ENCODE measurements at places on chromosomes 7 and 10. TPM values are rescaled to one million over a fixed set of nuclear protein-coding genes. Genes with fewer than 3 reads are reported as not detected.

DNA sequence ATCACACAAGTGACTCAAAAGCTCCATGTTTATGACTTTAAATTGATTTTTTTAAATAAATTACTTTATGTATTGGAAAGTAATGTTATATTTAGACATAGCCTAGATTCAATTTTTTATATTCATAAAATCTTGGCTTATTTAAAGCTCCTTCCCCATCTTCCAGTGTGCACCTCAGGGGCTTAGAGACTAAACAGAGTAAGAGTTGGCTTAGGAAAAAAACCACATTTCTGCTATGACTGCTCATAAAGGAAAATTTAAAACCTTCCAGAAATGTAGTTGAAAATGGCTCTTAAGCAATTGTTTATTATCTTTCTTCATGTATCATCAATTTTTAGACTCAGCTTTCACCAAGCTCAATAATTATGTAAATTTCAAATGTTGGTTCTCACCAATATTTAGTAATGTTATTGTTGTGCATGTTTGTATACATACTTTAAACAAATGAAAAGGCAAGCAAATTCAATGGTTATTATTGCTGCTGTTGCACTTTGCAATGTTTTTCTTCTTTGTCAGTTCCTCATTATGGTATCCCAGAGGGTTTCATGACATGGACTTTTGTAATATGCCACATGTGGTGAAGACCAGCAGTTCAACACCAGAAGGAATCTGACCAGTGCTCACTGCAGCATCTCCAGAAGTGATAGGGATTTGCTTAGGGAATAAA, 700.1 kb upstream of the ANKRD30A start:
- no peak for DNase-seq

Gene STEAP1
- not detected for total RNA-seq

Gene THSD7A
- total RNA-seq, result 0.02 TPM

Gene EPDR1
- not detected for total RNA-seq

- DNase-seq, result no peak
Observed at GRCh38 chr7:3150027-3150426, 106.4 kb upstream of the CARD11 start.

GRCh38 chr10:88442716-88443115, 140.4 kb downstream of the RNLS start:
- no peak for DNase-seq

DNA sequence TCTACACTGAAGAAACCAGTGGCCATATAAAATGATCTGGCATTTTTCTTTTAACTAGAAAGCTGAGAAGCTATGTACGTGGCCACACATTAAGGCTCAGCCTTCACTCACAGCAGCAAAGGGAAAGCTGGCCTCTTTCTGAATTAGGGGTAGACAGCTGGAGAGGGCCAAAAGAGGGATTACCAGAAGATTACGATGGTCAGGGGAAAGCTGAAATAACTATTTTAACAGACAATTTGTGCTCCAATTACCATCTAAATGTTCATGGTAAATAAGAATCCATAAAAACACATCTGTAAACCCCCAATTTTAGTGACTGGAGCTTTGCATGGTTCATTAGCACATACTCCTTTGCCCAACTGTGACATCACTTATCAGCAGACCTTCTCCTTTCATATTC, 314.3 kb downstream of the HPSE2 start:
- no peak for DNase-seq

DNA sequence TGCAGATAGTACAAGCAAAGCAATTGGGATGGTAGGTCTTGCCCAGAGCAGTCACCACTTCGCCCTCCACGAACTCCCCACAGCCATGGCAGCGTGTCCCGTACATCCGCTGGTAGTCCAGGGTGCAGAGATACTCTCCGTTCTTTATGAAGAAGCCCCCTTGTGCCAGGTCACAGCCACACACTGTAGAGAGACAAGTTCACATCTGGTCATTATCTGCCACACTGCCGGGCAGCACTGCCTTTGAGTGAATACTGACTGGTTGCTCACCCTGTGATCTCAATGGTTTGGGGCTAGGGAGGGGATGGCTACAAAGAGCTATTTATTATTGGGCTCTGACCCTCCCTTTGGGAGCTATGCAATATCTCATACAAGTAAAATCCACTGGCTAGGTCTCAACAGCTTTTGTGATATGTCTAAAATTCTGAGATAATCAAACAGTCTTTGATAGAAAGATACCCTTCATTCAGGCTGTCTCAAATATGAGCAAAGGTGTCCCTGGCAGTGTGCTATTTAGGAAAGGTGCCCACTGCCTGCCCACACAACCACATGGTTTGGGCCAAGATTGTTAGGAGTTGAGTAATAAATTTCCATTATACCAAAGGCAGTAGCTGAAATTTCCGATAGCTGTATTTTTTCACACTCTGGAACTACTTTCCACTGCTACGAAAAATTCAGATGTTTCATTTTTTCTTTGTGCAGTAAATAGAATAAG, 82.5 kb downstream of the ABLIM1 start:
- DNase-seq, result no peak

GRCh38 chr10:10259013-10259412, 758.7 kb upstream of the CELF2 start:
- no peak for DNase-seq

GRCh38 chr7:131737746-131738465, 181.5 kb upstream of the PODXL start:
- DNase-seq, result no peak

GRCh38 chr10:118307220-118307619, 34.9 kb downstream of the FAM204A start:
- DNase-seq, result no peak

Gene PTER
- 17.8 TPM for total RNA-seq

GRCh38 chr10:93796167-93796566, 38.4 kb downstream of the LGI1 start:
- no peak for DNase-seq

GRCh38 chr10:33570495-33570894, 236.0 kb upstream of the NRP1 start:
- DNase-seq, result no peak

- no peak for DNase-seq
Observed at GRCh38 chr7:151838861-151839381, 38.0 kb downstream of the PRKAG2 start.

Gene GPC2
- total RNA-seq, result 7.0 TPM

GRCh38 chr7:132436121-132436520, 140.1 kb downstream of the PLXNA4 start:
- no peak for DNase-seq

Gene LEP
- total RNA-seq, result not detected

DNA sequence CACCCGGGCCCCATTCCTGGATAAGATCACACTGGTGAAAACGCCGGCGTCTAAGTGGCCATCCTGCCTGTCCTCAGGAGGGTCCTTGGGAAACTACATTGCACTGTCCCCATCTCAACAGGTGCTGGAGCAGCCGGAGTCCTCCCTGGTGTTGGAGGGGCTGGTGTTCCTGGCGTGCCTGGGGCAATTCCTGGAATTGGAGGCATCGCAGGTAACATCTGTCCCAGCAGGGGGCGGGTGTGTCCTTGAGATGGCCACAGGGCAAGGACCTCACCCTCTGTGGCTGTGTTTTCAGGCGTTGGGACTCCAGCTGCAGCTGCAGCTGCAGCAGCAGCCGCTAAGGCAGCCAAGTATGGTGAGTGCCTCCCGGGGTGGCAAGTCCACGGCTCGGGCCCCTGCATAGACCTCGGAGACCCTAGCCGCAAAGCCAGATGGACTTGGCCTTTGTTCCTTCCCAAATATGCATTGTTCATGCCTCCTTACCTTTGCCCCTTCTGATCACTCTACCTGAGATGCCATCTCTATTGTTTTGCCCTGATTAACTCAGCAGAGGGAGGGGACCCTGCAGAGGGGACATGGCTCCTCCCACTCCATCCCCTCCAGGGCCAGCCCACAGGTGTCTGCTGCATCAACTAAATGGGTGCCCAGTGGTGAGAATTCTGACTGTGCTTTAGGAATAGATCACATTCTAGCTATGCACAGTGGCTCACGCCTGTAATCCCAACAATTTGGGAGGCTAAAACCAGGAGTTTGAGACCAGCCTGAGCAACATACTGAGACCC, 23.8 kb downstream of the ELN start:
- DNase-seq, result no peak

GRCh38 chr10:69843923-69844322, 42.2 kb downstream of the COL13A1 start:
- DNase-seq, result no peak

Gene HECW1
- total RNA-seq, result 0.52 TPM

Measured in CD4-positive, CD25-positive, alpha-beta regulatory T cell (primary cell).